Fibroblast of villous mesenchyme (primary cell): ENCODE measurements at places on chromosomes 11 and 22.

DNA sequence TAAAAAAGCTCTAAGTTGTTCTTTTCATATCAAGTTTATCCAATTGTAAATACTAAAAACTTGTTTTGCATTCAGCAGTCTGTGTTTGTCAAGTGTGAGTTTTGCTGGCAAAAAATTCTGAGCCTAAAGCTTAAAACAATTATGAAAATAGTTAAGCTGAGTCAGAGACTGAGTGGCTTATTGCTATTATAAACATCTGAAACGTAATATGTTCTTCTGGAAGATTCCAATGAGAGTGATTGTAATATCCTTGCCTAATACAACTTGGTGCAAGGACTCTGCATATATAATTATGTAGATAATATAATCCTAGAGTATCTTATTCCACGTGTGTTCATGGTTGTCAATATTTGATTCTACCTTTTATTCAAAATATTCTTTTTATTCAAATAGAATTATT lies 14.1 kb upstream of the NUP50 start:
- DNase-seq: peak; percentile 84

DNA sequence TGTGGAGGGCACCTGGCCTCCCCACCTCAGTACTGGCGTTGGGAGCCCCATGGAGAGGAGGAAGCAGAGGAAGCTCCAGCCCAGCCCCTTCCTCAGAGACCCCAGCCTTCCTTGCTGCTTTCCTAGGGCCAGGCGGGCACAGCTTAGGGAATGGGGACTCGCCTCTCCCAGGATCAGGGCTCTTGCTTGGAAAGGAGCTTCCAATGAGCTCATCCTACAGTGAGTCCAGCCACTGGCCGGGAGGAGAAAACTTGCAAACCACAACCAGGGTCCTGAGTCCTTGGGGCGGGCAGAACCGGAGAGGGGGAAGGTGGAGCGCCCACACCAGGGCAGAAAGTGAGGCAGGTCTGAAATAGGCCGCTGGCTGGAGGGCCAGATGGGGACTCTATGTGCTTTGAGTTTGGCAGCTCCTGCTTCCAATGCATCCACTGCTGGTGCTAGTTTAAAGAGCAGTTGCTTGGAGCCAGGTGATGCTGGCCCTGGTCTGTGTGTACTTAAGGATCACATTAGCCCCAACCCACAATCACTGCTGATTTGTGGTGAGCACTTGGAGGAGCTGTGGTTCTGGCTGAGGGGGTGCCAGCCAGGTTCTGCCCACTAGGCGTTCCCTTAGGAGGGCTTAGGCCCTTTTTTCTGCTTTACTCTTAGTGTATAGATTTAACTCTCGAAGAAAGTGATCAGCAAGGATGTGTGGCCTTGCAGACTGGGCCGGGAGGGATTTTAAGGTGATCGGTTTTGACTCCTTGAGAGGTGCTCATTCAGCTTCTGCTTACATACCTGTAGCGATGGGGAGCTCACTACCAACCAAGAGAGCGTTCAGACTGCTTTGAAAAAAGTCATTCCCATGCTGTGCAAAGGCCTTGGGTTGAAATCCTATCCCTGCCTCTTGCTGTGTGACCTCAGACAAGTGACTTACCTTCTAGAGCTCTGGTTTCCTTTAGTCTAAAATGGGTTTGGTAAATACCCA lies 81.9 kb downstream of the TP53I11 start:
- DNase-seq: no peak

- no peak for DNase-seq
Observed at GRCh38 chr11:14751975-14752407, 108.4 kb downstream of the PDE3B start.

DNA sequence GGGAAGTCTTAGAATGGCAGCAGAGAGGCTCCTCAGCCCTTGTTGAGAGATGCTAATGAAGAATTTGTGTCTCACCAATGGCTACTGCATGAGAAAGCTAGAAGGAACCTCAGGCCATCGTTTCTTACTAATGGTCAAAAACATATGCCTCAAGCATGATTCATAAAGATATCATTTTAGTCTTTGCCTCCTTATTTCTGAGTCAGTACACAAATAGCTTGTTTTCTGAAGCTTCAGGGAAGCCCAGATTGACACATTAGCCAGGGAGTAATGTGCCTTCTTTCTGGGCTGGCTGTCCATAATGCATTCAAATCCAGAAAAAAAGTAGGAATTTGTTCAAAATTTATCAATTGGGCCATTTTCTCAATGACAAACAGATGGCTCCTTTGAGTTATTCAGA lies 169.4 kb upstream of the ZBED5 start:
- DNase-seq: peak; percentile 43

GRCh38 chr11:61954851-61955421 lies 4.8 kb downstream of the BEST1 start:
- peak; percentile 95 for DNase-seq

- DNase-seq: no peak
Observed at GRCh38 chr11:118914178-118914918, 11.4 kb downstream of the BCL9L start.
